ENCODE measurements at places on chromosomes 7 and 10. TPM values are rescaled to one million over a fixed set of nuclear protein-coding genes. Genes with fewer than 3 reads are reported as not detected.

PLEKHS1 gene
- total RNA-seq, result not detected

GRCh38 chr10:101414034-101414433, 60.1 kb downstream of the BTRC start:
- H3K36me3 ChIP-seq, result no peaks in the 10 kb centered on the region
- no peak for DNase-seq
- H3K27me3 ChIP-seq, result no peaks in the 10 kb centered on the region
- H3K4me3 ChIP-seq, result no peak overlapping the region
- no peak overlapping the region for H3K27ac ChIP-seq

PRPS1L1 gene
- not detected for total RNA-seq

GRCh38 chr10:52232561-52233350, 81.3 kb upstream of the DKK1 start:
- no peaks in the 10 kb centered on the region for H3K4me1 ChIP-seq
- H3K4me3 ChIP-seq, result no peak overlapping the region
- peaks cover 3% of the 10 kb centered on the region for H3K27me3 ChIP-seq
- no peaks in the 10 kb centered on the region for H3K36me3 ChIP-seq

DNA sequence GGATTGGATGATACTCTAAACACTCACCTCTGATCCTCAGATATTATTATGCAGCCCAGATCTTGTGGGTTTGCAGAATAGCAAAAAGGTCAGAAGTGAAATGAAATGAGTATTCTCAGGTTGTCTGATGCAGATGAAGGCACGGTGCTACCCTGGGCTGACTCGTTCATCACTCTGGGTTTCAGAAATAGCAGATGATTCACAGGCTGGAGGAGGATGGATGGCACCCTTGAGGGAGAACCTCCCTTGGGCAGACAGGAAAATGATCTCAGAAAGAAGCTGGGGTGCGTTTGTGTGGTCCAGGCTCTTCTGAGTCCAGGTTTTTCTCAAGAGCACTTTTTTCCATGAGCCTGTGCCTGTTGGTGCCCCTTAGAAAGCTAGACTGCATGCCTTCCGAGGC, 515.8 kb upstream of the MKI67 start:
- H3K27me3 ChIP-seq, result peaks cover 2% of the 10 kb centered on the region
- no peak overlapping the region for H3K4me3 ChIP-seq
- no peaks in the 10 kb centered on the region for H3K4me1 ChIP-seq
- no peak overlapping the region for H3K27ac ChIP-seq
- no peak for DNase-seq
- no peaks in the 10 kb centered on the region for H3K36me3 ChIP-seq

DNA sequence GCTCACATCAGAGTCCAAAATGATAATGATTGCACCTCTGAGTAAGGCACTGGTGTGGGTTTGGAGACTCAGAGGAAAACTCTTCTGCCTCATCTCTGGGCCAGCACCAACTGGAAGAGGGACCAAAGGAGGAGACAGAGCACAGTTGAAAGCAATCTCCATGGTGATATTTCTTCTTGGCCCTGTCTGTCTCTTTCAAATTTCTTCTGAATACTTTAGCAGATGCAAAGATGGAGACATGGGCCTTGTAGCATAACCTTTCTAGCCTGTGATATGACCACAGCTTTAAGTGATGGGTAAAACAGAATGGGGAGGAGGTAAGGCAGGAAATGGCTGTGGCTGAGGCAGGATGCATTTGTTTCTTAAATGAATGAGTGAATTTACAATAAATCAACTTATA, 12.2 kb upstream of the GIMAP7 start:
- H3K36me3 ChIP-seq, result no peaks in the 10 kb centered on the region
- DNase-seq, result no peak
- H3K4me1 ChIP-seq, result peaks cover 39% of the 10 kb centered on the region

CHCHD3 gene
- 30.3 TPM for total RNA-seq
